ENCODE measurements at places on chromosomes 1 and 21. TPM values are rescaled to one million over a fixed set of nuclear protein-coding genes. Genes with fewer than 3 reads are reported as not detected.

DNA sequence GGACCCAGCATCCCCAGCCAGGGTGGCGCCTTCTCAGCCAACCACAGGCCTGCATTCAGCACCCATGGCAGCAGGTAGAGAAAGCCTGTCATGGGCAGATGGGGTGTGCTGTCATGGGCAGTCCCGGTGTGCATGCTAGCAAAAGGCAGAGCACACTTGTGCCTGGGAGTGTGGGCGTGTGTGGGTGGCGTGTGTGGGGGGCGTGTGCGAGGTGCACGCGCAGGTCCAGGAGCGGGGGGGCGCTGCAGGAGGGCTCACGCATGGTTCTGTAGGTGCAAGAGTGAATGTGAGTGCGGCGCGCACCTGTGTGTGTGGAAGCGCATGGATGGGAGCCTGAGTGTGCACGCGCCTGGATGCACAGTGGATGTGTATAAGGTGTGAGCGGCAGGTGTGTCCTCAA lies 137.2 kb downstream of the CASZ1 start:
- DNase-seq, result no peak

- DNase-seq, result no peak
These were observed 198.1 kb upstream of the KIAA0040 start for GRCh38 chr1:175390522-175391254.

- DNase-seq, result no peak
These were observed 6.3 kb upstream of the GPR25 start for GRCh38 chr1:200866521-200866920.

DNA sequence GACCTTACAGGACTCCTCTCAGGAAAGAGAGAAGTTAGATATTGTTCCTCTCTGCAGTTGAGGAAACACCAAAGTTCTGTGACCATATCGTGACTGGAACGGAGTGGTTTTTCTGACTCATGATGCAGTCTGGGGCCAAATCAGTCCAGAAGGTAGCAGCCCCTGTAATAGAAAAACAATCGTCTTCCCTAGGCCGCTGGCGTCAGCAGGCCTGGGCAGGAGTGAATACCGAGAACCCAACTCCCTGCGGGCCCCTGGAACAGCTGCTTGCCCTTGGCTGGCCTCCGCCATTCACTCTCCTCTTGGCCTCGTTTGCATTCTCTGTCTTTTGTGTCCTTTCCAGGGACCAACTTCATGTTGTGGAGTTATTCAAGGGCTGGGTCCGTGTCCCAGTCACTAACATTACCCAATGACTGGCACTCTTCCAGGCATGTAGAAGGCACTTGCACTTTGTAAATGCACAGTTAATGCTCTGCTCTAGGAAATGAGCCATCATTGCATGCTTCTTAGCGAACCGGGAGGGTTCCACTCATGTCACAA lies 10.9 kb upstream of the CD101 start:
- DNase-seq, result no peak

DNA sequence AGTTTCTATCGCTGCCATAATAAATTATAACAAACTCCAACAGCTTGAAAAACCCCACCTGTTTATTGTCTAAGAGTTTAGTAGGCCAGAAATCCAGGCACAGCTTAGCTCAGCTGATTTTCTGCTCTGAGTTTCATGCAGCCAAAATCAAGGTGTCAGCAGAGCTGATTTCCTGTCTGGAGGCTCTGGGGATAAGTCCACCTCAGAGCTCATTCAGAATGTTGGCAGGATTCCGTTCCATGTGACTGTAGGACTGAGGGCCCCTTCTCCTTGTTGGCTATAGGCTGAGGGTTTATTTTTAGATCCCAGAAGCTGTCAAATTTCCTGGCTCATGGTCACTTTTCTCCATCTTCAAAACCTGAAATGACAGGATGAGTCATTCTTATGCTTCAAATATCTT lies 91.6 kb upstream of the CHODL start:
- DNase-seq, result no peak

GRCh38 chr21:33021150-33021549 lies 4.6 kb upstream of the OLIG2 start:
- DNase-seq, result no peak

- peak; percentile 59 for DNase-seq
These were observed 200.8 kb downstream of the RASAL2 start for GRCh38 chr1:178294654-178295053.

DNA sequence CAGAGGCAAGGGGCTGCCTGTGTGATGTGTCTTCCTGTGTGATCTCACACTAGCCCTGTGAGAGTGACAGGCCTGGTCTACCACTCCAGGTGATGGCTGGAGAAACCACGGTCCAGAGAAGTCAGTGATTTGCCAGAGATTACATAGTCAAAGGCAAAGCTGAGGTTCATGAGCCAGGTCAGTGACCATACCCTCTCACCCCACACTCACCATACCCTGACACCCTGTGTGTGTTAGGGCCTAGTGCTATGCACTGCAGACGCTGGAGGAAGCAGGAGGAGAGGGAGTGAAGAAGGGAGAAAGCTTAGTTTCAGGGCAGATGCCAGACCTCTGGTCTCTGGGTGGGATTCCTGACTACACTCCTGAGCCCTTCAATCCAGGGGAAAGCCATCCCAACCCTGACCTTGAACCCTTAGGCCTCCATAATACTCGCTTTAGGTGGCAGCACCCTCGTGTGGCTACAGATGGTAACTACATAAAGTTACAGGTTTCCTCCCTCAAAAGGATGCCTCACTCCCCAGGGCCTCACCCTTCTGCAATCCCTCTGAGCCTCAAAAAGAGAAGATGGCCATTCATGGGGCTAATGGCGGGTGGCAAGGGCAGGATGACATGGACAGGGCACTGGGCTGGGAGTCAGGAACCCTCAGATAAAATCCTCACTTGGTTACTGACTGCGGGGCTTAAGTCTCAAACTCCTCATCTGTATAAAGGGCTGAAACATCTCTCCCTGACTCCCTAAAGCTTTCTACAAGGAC lies 20.8 kb upstream of the SDC3 start:
- peak; percentile 61 for DNase-seq

DNA sequence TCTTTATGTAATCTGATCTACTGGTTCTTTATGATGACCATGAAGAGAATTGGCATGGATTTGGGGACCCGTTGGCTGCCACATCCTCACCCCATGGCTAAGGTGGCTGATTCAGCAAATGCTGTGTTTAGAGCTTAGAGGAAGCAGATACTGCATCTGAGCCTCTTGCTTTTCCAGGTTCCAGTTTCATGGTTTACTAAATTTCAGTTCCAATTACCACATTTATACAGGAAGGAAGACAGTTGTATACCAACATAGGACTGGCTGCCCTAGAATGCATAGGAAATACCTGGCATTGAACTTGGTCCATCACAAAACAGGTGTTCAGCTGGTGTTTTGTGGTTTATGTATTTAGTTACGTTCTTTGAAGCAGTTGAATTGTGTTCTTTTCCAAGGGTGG lies 107.1 kb downstream of the ST3GAL3 start:
- no peak for DNase-seq

DNA sequence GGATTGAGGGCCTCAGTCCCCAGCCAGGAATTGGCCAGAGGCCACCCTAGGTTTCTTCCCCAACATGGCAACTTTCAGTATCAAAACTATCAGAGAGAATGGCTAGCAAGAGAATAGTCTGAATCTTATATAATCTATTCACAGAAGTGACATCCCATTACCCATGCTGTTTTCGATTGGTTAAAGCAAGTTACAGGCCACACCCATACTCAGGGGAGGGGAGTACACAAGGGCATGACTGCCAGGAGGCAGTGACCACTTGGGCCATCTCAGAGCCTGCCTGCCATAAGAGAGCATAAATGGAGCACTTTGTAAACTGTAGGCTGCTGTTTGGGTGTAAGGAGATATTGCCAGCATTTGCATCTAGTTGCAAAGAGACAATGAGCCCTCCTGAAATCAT lies 65.4 kb downstream of the FAM163A start:
- no peak for DNase-seq

GRCh38 chr1:174068000-174068399 lies 45.8 kb upstream of the RC3H1 start:
- DNase-seq, result no peak

GRCh38 chr1:44714944-44715571 lies 15.9 kb downstream of the RNU5D-1 start:
- DNase-seq, result peak; percentile 75

DNA sequence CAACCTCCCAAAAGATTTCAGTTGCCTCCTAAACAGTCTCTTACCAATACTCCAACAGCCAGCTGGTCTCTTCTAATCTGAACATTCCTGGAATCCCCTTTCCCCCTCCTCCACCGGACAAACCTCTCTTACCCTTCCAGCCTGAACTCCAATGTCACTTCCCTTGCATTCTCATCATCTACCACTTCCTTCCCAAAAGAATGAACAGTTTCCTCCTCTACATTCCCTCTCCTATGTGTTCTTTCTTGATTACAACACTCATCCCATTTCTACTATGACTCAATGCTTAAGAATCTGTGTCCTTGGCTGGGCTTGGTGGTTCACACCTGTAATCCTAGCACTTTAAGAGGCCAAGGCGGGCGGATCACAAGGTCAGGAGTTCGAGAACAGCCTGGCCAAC lies 417.1 kb downstream of the SETD4 start:
- no peak for DNase-seq

GRCh38 chr21:42230636-42231035 lies 11.7 kb downstream of the ABCG1 start:
- DNase-seq, result no peak

DNA sequence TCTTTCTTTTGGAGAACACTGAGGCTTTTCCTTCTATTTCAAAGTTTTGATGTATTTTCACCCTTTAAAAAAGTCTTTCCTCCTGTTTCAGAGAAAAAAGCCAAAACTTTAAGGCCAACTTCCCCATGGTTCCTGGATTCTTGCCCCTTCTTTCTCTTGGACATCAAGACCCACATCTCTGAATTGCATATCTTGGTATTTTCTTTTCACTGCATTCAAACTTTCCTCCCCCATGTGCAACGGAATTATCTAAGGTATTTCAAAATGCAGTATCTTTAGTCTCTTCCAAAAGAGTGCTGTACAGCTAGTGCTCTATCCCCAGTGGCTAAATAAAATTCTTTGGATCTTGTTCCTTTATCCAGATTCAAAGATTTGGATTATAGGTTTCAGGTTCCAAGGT lies 81.1 kb upstream of the TSPAN2 start:
- DNase-seq, result no peak

DNA sequence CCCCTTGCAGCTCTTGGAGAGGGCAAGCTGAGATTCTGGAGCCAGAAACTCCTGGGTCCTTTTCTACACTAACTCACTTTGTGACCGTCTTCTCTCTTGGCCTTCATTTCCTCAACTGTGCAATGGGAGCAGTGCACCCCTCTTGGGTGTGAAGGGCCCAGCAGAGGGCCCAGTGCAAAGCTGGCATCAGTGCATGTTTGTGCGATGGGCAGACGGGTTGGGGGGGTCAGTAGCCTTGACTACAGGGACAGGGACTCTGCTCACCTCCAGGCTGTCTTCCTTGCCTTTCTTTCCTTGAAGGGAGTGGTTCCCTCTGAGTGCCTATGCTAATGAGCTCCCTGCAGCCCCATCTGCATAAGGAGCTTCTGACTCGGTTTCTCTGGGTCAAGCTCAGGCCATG lies 51.0 kb downstream of the EDN2 start:
- no peak for DNase-seq

GRCh38 chr1:22828484-22829308 lies 118.1 kb downstream of the EPHB2 start:
- DNase-seq, result peak; percentile 52

DNA sequence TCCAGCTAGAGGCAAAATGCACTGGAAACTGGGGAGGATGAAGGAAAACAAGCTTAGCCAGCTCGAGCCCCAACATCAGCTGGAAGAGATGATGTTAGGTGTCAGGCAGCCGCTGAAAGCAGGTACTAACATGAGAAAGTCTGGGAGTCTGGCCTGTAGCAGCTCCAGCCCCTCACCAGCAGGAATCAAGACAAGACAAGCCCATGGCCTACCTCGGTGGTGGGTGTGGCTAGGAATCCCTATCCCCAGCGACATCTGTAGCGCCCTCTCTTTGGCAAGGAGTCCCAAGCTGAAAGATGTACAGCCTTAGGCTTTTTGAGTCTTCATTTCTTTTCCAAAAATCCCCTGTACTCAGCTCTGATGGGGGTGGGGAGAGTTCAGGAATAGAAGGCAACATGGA lies 2.6 kb downstream of the DLGAP3 start:
- DNase-seq, result peak; percentile 26

GRCh38 chr1:50228871-50229384 lies 120.2 kb downstream of the ELAVL4 start:
- no peak for DNase-seq

GRCh38 chr1:172068334-172068733 lies 227.0 kb downstream of the DNM3 start:
- DNase-seq, result no peak

DNA sequence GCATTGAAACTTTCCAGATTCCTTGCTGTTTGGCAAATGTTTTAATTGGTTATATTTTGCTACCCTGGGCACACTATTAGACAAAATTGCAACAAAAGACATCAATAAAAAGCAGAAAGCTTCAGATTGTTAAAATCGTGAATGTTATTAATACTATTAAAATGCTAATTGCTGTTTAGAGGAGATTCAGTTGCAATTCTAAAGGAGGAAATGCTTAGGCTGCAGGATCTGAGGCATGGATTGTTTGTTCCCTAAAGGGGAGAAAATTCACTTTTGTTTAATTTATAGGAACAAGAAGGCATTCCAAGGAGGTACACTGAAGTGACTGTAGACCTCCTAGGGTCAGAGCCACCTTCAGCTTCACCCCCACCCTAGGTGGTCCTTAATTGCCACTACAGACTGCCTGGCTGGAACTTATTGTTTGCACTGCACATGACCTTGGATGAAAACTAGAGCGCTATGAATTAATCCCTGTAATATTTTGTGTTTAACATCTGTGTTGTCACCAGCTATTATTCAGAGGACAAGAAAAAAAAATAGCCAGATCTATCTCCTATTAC lies 1266.9 kb upstream of the ADGRL2 start:
- DNase-seq, result no peak

Gene PADI3
- total RNA-seq, result 2.0 TPM

Gene NUDC
- 49.6 TPM for total RNA-seq

Gene EPHX1
- 4.3 TPM for total RNA-seq

Gene KRTAP12-2
- not detected for total RNA-seq

Gene PTPRF
- 119 TPM for total RNA-seq

Gene GJB5
- total RNA-seq, result not detected

Gene SMPDL3B
- total RNA-seq, result 3.9 TPM

Gene PDC
- total RNA-seq, result not detected

Gene PTGFR
- total RNA-seq, result not detected

Gene EFCAB14
- 44.7 TPM for total RNA-seq

Gene DAP3
- 70.9 TPM for total RNA-seq

Gene FAM151A
- total RNA-seq, result not detected

Gene SAMD11
- total RNA-seq, result not detected
